ENCODE measurements at places on chromosomes 16 and 17.

DNA sequence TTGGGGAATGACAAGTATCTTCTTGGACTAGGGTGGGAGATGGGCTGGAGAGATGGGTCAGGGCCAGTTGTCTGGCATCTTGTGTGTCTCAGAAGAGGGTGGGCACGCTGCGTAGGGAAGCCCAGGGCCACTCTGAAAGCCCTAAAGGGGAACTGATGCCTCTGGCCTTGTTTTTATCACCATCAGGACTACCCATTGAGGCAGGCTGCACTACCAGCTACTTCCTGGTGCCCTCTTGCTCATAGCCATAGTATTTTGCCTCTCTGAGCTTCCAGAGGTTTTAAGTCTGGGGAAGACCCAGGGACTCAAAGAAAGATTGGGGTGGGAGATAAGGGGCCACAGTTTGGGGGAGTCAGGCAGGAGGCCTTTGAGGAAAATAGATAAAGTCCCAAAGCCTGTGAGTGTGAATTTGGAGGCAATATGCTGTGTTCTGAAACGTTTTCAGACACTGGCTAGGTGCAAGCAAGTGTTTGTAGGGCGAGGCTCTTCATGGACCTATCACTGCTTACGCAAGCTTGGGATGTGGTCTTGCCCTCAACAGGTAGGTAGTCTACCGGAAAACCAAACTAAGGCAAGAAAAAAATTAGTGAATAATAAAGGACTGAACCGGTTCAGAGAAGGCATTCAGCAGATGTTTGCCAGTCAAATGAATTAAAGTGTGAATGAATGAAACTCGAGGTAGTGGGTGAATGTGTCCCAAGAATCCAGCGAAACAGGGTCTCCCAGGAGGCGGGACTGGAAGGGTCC lies 688 bp upstream of the ITGB3 start:
- no peak for DNase-seq

GRCh38 chr17:42221886-42222745 lies 27.8 kb upstream of the GHDC start:
- DNase-seq: peak; percentile 81

DNA sequence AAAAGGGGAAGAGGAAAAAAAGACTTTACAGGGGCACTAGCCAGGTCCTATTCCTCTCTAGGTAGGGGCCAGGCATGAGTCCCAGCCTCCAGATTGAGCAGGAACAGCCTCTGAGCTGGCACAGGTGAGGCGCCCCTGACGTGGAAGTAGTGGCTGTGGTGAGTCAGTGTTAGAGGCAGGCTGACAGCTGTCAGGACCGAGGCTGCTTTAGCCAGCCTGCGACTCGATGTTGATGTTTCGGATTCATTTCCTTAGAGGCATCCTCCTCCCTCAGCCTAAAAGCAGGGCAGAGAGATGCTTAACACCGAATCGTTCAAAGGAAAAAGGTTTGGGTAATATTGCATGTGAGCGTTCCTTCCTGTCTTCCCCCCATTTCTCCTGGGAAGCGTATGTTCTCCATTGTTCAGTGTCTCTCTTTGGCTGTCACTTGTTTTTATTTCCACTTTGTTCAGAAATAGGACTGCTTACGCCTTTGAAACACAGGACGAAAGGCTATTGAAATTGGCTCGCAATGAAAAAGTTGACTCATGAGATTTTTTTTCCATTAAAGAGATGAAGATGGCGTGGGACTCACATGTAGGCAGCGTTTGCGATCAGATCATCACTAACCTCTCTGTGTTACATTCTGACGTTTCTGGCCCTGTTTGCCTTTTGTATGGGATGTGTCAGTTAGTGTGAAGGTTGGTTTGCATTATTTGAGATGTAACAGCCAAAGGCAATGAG lies 1.3 kb downstream of the KIAA0513 start:
- DNase-seq: peak; percentile 50

DNA sequence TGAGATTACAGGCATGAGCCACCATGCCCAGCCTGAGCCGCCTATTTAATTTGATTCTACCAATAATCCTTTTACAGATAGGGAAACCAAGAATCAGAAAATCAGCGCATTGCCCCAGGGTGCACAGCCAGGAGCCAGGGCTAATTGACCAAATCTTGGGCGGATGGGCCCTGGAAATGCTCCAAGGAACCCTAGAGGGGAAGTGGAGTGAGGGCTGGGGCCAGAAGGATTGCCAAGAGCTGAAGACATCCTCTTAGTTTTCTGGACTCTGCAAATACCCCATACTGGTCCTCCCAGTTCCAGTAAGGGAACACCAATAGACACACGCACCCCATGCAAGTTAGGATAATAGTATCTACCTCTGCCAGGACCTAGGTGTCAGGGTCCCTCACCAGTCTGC lies 3.8 kb downstream of the FHOD1 start:
- no peak for DNase-seq

DNA sequence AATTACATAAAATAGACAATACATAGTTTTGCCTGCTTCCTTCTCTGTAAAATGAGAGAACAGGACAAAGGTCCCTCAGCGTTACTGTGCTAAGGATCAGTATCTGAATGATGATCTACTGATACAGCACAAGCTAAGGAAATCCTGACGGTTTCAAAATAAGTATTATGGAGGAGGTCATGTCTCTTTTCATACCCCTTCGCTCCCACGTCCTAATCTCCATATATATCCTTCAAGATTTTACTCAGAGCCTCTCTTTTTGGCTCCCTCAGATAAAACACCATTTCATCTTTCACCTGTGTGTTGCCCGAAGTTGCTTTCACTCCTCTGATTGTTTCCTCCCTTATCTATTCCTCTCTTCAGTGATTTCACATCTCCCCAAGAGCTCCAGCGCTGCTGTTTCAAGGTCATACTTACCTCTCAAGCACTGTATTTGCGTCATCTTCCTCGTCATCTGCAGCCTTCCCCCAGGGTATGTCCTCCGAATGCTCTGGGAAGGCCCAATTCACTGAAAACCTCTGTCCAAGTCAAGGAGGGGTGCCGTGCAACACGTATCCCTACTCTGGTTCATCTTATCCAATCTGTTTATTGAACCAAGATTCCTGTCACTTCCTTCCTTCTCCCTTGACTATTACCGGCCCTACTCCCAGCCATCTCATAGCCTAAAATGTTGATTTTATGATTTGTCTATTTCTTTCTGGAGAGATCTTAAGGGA lies 1.2 kb upstream of the BLTP2 start:
- DNase-seq: no peak

DNA sequence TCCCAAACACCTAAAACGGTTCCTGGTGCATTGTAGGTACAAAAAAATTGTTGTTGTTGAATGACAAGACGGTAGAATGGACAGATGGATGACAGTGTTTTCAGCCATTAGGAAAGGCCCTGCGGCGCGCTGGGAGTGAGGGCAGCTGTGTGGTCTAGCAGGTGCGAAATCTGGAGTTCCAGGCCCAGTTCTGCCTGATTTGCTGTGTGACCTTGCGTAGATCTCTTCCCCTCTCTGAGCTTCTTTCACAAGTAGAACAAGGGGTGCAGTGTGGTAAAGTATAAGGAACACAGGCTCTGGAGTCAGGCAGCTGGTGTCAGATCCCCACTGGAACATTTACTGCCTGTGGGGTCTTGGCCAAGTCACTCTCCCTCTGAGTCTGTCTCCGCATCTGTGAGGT lies 25.3 kb downstream of the SPNS2 start:
- no peak for DNase-seq

DNA sequence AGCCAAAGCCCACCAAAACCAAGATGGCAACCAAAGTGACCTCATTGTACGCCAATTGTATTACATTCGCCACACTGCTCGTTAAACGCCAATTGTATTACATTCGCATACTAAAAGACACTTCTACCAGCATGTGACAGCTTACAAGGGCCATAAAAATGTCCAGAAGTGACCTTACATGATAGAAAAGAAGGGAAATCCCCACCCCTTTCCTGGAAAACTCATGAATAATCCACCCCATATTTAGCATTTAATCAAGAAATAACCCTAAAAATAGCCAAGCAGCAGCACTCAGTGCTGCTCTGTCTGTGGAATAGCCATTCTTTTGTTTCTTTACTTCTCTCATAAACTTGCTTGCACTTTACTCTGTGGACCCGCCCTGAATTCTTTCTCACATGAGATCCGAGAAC lies 25.7 kb downstream of the PSMD7 start:
- DNase-seq: no peak

- no peak for DNase-seq
These were observed 24.4 kb upstream of the ADCY9 start for GRCh38 chr16:4140652-4141051.

DNA sequence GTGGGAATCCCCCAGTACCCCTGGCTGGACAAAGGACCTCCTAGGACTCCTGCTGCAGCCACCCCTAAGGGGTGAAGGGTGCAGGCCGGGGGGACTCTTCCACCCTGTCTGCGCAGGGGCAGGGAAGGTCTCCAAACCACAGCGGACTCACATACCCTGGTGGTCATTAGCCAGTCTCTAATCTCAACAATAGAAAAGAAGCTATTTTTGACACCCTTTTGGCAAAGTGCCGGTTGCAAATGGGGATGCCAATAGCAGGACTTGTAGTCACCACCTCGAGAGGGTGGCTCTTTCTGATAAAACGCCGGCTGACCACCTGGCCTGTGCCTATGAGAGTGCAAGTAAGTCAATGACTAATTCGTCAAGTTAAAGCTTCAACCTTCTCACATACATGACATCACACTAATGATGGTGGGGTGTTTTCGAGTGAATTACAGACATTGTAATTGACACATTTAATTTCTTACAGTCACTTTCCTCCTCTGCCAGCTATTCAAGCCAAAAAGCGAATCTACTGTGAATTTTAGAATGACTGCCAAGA lies 23.1 kb upstream of the DNAH17 start:
- no peak for DNase-seq

GRCh38 chr16:50542703-50543102 lies 5.5 kb upstream of the NKD1 start:
- no peak for DNase-seq

DNA sequence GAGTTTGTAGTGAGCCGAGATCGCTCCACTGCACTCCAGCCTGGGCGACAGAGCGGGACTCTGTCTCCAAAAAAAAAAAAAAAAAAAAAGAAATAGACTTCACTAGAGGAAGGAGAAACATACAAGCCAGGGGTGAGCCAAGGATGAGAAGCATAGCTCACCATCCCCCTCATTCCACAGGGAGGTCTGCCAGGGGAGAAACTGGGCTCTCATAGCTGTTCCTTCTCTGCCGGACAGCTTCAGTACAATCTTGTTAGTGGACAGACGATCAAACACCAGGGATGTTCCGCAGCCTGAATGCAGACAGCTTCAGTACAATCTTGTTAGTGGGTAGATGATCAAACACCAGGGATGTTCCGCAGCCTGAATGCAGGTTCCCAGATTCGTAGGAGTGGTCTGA lies 509.6 kb downstream of the CDH13 start:
- DNase-seq: no peak

DNA sequence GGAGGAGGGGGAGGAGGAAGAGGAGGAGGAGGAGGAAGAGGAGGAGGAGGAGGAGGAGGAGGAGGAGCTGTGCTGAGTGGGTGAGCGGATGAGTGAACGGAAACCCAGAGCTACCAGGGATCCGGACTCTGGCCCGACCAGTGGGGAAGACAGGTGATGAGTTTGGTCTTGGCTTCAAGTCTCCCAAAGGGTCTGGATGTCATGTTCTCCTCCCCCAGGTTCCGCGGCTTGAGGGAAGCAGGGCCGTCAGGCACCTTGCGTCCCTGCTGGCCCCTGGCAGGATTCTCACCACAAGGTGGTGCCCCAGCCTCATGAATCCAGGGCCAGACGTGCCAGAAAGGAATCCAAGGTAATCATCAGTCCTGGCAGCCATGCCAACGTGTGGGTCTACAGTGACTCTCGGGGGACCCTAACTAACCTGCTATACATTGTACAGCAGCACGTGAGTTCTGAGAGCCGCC lies 13.5 kb upstream of the ABAT start:
- DNase-seq: peak; percentile 74

DNA sequence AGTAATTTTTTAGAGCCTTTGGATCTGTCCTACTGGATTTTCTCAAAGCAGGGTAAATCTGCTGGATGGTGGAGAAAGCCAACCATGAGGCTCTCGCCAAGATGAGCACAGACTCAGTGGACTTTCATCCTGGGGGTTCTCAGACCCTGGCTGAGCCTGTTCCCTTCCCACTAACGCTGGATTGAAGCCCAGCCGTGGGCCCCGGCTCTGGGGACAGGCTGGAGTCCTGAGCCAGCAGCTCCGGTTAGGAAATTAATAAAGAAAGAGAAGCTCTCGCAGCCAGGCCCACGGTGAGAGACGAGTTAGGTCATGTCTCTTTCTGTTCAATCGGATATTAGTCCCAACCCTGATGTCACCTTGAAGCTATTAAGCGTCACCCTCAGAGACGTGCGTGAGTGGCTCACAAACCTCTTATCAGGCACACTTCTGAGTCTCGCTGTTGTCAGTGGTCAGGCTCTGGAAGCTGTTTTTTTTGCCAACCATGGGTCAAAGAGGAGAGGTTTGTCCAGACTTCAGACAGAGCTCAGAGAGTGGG lies 27.1 kb downstream of the MEOX1 start:
- no peak for DNase-seq

DNA sequence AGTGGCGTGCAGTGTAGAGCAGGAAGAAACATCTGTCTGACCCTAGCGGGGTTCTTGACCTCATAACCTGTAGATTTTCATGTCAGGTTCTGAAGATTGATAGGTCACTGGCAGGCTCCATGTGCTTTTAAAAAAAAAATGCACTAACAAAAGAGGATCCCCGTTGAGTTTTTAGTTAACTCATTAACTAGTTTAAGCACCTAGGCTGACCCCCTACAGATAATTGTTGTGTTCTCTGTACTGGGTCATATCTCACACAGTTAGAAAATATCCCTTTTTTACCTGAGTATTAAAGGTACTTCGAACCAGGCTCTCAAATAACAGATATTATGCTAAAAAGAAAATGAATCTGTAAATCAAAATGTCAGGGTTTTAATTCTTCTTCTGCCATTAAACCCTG lies 676.6 kb downstream of the CDH11 start:
- DNase-seq: no peak

- no peak for DNase-seq
These were observed 17.8 kb downstream of the JPH3 start for GRCh38 chr16:87620201-87620495.

- no peak for DNase-seq
These were observed 16.5 kb downstream of the GPT2 start for GRCh38 chr16:46900455-46901235.

DNA sequence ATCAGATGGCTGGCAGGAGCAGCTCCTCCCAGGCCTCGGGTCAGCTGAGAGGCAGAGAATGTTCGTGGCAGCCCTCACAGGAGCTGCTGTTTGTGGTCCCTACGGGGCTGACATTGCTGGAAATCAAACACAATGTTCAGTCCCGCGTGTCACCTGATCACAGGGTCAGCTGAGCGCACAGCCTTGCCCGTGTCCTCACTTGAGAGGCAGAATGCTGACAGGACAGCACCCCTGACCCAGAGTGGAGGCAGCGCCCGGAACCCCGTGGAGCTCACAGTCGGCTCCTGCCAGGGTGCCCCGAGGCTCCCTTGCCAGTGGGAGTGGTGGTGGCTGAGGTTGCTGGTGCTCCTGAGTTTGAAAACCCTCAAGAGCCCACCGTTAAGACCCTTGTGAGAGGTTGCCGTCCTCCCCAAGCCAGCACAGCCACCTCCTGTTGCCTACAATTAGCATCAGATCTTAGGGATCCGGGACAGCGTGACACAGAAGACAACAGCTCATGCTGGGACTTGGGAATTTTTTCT lies 3.6 kb upstream of the CHMP6 start:
- no peak for DNase-seq
